Activated CD4-positive, alpha-beta T cell treated with anti-CD3 and anti-CD28 coated beads for 36 hours (primary cell): ENCODE measurements at places on chromosomes 12 and 14. TPM values are rescaled to one million over a fixed set of nuclear protein-coding genes. Genes with fewer than 3 reads are reported as not detected.

GRCh38 chr14:56271970-56272369 is 153.8 kb downstream of the PELI2 start:
- H3K27me3 ChIP-seq, result no peaks in the 10 kb centered on the region
- H3K4me1 ChIP-seq, result no peaks in the 10 kb centered on the region
- no peak overlapping the region for H3K4me3 ChIP-seq
- H3K36me3 ChIP-seq, result no peaks in the 10 kb centered on the region
- no peak for DNase-seq

GRCh38 chr12:52833922-52834726 is at the start of gene KRT79:
Gene KRT79, minus strand, starts transcription at chr12:52834311. Its CDS starts 51 bp downstream, at chr12:52834260.
- H3K4me1 ChIP-seq, result peaks cover 27% of the 10 kb centered on the region
- H3K4me3 ChIP-seq, result no peak within 1 kb of the TSS
- peak within 1 kb of the TSS; percentile 81 for H3K27ac ChIP-seq

DNA sequence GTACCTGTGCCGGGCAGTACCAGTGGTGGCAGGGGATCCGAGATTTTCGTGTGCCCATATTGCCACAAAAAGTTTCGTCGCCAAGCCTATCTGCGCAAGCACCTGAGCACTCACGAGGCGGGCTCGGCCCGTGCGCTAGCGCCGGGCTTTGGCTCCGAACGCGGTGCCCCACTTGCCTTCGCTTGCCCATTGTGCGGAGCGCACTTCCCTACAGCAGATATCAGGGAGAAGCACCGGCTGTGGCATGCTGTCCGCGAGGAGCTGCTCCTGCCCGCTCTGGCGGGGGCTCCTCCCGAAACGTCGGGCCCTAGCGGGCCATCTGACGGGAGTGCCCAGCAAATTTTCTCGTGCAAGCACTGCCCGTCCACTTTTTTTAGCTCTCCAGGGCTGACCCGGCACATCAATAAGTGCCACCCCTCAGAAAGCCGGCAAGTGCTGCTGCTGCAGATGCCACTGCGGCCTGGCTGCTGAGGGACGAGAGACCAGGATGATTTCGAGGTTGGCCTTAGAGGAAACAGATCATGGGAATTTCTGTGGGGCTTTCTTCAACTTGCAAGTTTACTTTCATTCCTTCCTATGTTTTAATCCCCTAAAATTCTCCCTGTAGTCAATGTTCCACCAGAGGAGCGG is 1.6 kb downstream of the INSM2 start:
- no peak for DNase-seq
- peaks cover 7% of the 10 kb centered on the region for H3K36me3 ChIP-seq
- no peak overlapping the region for H3K27ac ChIP-seq
- peaks cover 28% of the 10 kb centered on the region for H3K27me3 ChIP-seq

- H3K27me3 ChIP-seq, result no peaks in the 10 kb centered on the region
- no peak overlapping the region for H3K4me3 ChIP-seq
- no peak for DNase-seq
- no peaks in the 10 kb centered on the region for H3K4me1 ChIP-seq
- H3K27ac ChIP-seq, result no peak overlapping the region
Measured at GRCh38 chr14:22463763-22464173, 125.3 kb downstream of the DAD1 start.

DNA sequence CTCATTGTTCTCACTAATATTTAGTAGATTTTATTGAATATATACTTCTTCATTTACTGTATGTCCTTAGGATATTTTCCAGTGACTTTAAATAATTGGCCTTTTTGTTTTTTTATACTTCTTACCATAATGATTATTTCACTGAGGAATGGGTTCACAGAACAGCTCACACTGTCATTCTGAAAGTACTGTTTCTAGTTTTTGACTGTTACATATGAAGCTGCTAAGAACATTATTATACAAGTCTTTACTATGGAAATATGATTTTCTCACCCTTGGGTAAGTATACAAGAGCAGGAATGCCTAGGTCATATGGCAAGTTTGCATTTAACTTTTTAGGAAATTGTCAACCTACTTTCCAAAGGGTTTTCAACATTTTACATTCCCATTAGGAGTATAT is 343.1 kb downstream of the CCER1 start:
- no peak for DNase-seq
- no peak overlapping the region for H3K4me3 ChIP-seq
- no peaks in the 10 kb centered on the region for H3K36me3 ChIP-seq
- H3K4me1 ChIP-seq, result no peaks in the 10 kb centered on the region

DNA sequence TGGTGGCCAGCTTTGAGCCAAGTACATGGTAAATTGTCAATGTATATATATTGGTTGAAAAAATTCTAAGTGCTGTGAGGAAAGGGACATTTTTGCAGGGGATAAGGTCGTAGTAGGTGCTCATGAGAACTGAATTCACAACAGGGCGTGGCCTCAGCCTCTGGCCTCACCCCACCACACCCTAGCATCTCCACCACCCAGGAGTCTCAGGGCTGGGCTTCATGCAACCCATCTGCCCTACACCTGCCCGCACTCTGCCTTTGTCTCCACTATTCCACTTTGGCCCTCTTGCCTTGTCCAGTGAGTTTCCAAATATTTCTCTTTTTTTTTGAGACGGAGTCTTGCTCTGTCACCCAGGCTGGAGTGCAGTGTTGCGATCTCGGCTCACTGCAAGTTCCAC is 22.1 kb upstream of the AQP2 start:
- H3K4me3 ChIP-seq, result no peak overlapping the region
- H3K36me3 ChIP-seq, result no peaks in the 10 kb centered on the region

GRCh38 chr12:13094367-13094766 is 9.1 kb downstream of the GSG1 start:
- H3K27me3 ChIP-seq, result no peaks in the 10 kb centered on the region
- no peaks in the 10 kb centered on the region for H3K36me3 ChIP-seq
- DNase-seq, result no peak
- H3K27ac ChIP-seq, result no peak overlapping the region

- H3K27ac ChIP-seq, result no peak overlapping the region
- no peaks in the 10 kb centered on the region for H3K27me3 ChIP-seq
- H3K4me1 ChIP-seq, result peaks cover 20% of the 10 kb centered on the region
- DNase-seq, result no peak
Measured at GRCh38 chr12:90100579-90100978, 391.9 kb upstream of the ATP2B1 start.

DNA sequence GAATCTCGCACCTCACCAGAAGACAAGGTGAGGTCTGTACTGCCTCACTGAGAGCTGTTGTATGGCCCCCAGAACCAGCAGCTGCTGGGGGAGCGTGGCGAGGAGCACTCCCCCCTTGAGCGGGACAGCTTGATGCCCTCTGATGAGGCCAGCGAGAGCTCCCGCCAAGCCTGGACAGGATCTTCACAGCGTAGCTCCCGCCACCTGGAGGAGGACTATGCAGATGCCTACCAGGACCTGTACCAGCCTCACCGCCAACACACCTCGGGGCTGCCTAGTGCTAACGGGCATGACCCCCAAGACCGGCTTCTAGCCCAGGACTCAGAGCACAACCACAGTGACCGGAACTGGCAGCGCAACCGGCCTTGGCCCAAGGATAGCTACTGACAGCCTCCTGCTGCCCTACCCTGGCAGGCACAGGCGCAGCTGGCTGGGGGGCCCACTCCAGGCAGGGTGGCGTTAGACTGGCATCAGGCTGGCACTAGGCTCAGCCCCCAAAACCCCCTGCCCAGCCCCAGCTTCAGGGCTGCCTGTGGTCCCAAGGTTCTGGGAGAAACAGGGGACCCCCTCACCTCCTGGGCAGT is 9.3 kb downstream of the CACNB3 start:
- H3K4me3 ChIP-seq, result no peak overlapping the region
- no peaks in the 10 kb centered on the region for H3K27me3 ChIP-seq
- H3K4me1 ChIP-seq, result no peaks in the 10 kb centered on the region
- DNase-seq, result no peak
- H3K36me3 ChIP-seq, result peaks cover 34% of the 10 kb centered on the region
- H3K27ac ChIP-seq, result no peak overlapping the region

- H3K27ac ChIP-seq, result no peak overlapping the region
- H3K36me3 ChIP-seq, result no peaks in the 10 kb centered on the region
- DNase-seq, result no peak
- H3K4me1 ChIP-seq, result peaks cover 25% of the 10 kb centered on the region
- H3K27me3 ChIP-seq, result peaks cover 7% of the 10 kb centered on the region
Measured at GRCh38 chr12:57129321-57129842, 1.1 kb downstream of the LRP1 start.

DNA sequence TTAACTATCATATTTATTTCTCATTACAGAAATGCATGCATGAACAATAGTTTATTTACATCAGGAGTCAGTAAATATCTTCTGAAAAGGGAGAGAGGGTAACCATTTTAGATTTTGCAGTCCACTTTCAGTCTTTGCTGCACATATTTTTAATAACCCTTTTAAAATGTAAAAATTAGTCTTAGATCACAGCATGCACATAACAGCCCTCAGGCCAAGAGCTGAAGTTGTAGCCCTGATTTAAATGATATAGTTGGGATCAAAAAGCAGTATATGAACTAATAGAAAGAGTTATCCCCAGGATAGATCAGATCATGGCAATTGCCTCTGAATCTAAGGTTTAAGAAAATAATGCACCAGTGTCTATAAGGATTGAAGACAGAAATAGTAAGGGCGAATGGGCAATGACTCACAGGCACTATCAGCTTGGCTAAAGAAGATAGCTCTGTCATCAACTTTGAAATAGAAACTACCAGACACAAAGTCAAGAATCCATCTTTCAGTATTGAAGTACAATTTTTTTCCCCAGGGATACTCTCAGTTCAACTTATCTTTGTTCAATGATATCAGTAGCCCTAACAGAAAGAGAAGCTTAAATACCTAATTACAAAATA is 13.1 kb upstream of the CLEC7A start:
- H3K27ac ChIP-seq, result no peak overlapping the region
- no peaks in the 10 kb centered on the region for H3K36me3 ChIP-seq
- H3K4me1 ChIP-seq, result peaks cover 7% of the 10 kb centered on the region
- H3K4me3 ChIP-seq, result no peak overlapping the region

The FAM90A1 gene
- total RNA-seq, result 0.33 TPM

The LUM gene
- total RNA-seq, result not detected

The HCAR2 gene
- not detected for total RNA-seq

The ALKBH2 gene
- total RNA-seq, result 33.3 TPM
